ENCODE measurements at places on chromosomes 3 and 15.

- no peaks in the 10 kb centered on the region for H3K36me3 ChIP-seq
- H3K27ac ChIP-seq, result peak overlapping the region; percentile 71
- no peak overlapping the region for H3K4me3 ChIP-seq
- peaks cover 86% of the 10 kb centered on the region for H3K4me1 ChIP-seq
- no peak for DNase-seq
These were observed 269.7 kb downstream of the FOXP1 start for GRCh38 chr3:71313844-71314243.

DNA sequence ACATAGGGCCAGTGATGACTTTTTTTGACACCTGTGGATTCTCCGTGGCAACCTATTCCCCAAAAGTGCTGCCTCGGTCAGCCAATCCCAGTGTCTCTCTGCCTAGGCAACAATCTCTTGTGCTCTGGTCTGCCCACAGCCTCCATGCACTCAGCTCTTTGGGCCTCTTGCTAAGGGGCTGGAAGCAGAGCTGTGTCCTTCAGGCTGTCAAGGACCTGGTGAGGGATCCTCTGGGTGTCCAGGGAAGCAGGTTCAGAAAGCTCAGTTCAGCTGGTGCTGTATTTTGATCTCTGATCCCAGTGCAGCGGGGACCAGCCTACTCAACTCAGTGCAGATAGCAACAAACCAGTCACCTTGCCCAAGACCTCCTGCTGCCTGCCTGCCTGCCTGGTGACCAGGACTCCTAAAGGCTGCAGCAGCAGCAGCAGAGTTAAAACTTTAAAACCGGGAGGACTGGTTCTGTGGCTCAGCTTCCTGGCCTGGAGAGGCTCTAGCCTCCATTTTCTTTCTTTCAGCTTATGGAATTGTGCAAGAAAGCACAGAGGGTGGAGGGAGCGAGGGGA, 6.2 kb downstream of the PAK6 start:
- H3K36me3 ChIP-seq, result no peaks in the 10 kb centered on the region
- no peak for DNase-seq
- H3K27ac ChIP-seq, result no peak overlapping the region

- H3K27me3 ChIP-seq, result no peaks in the 10 kb centered on the region
- peaks cover 28% of the 10 kb centered on the region for H3K4me1 ChIP-seq
- no peaks in the 10 kb centered on the region for H3K36me3 ChIP-seq
- no peak overlapping the region for H3K4me3 ChIP-seq
- no peak for DNase-seq
These were observed 67.5 kb downstream of the CHST2 start for GRCh38 chr3:143187111-143187510.

- no peak for DNase-seq
- no peak overlapping the region for H3K4me3 ChIP-seq
- H3K36me3 ChIP-seq, result no peaks in the 10 kb centered on the region
- no peaks in the 10 kb centered on the region for H3K4me1 ChIP-seq
These were observed 334.0 kb upstream of the ARL6 start for GRCh38 chr3:97430601-97431000.

DNA sequence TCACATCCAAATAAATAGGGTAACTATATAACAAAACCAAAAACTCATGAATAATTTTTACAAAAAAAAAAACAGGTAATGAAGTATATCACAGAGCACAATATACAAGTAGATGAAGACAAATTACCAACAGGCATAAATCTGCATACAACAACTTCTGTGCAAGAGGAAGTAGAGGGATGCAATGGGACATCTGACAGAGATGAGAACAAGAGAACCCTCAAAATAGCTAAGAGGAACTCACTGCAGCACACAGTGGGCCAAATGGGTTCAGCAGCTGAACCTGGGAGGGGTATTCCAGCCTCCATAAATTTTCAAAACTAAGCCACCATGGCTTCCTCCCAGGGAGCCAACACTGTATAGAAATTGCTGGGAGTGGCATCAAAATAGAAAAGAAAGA, 9.6 kb upstream of the BTLA start:
- DNase-seq, result no peak
- H3K36me3 ChIP-seq, result peaks cover 7% of the 10 kb centered on the region
- peaks cover 28% of the 10 kb centered on the region for H3K4me1 ChIP-seq
- no peaks in the 10 kb centered on the region for H3K27me3 ChIP-seq
- H3K4me3 ChIP-seq, result no peak overlapping the region
- no peak overlapping the region for H3K27ac ChIP-seq

DNA sequence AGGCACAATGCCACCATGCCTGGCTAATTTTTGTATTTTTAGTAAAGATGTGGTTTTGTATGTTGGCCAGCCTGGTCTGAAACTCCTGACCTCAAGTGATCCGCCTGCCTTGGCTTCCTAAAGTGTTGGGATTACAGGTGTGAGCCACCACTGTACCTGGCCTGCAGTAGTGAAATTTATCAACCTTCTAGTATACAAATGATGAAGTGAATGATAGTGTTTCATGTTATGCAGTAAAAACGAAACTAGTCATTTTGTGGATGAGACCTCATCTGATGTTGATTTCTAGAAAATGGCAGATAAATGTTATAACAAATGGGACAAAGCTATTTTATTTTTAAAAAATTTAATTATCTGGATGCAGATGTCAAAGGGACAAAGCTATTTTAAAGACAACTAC, 32.9 kb downstream of the NXPE3 start:
- H3K27ac ChIP-seq, result no peak overlapping the region
- H3K4me3 ChIP-seq, result no peak overlapping the region
- DNase-seq, result no peak
- no peaks in the 10 kb centered on the region for H3K27me3 ChIP-seq

GRCh38 chr3:167783781-167784180, 48.3 kb downstream of the SERPINI1 start:
- H3K36me3 ChIP-seq, result peaks cover 9% of the 10 kb centered on the region
- no peaks in the 10 kb centered on the region for H3K4me1 ChIP-seq
- DNase-seq, result no peak
- no peaks in the 10 kb centered on the region for H3K27me3 ChIP-seq

GRCh38 chr3:143158014-143158988, 38.7 kb downstream of the CHST2 start:
- no peak overlapping the region for H3K27ac ChIP-seq
- DNase-seq, result no peak
- H3K36me3 ChIP-seq, result no peaks in the 10 kb centered on the region
- no peaks in the 10 kb centered on the region for H3K27me3 ChIP-seq
- peaks cover 24% of the 10 kb centered on the region for H3K4me1 ChIP-seq

GRCh38 chr3:57803647-57804081, 47.6 kb downstream of the SLMAP start:
- peaks cover 76% of the 10 kb centered on the region for H3K4me1 ChIP-seq
- DNase-seq, result no peak
- no peaks in the 10 kb centered on the region for H3K27me3 ChIP-seq
- peak overlapping the region; percentile 75 for H3K4me3 ChIP-seq

DNA sequence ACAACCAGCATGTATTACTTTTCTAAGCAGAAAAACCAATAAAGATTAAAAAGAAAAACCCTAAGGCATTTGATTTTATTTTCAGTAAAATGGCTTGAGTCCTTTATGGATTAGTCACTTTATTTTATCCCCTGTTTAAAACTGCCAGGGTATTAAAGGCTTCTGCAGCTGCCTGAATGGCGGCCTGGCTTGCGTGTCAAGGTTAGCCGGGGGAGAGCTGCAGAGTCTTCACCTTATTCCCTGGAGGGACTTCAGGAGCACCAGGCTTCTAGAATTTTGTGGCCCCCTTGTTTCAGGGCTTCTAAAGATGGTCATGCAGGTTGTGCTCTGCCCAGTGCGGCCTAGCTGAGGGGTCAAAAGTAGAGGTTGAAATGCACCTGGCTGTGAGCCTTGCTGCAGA, 58.0 kb upstream of the ICE2 start:
- no peaks in the 10 kb centered on the region for H3K27me3 ChIP-seq
- no peak overlapping the region for H3K4me3 ChIP-seq

DNA sequence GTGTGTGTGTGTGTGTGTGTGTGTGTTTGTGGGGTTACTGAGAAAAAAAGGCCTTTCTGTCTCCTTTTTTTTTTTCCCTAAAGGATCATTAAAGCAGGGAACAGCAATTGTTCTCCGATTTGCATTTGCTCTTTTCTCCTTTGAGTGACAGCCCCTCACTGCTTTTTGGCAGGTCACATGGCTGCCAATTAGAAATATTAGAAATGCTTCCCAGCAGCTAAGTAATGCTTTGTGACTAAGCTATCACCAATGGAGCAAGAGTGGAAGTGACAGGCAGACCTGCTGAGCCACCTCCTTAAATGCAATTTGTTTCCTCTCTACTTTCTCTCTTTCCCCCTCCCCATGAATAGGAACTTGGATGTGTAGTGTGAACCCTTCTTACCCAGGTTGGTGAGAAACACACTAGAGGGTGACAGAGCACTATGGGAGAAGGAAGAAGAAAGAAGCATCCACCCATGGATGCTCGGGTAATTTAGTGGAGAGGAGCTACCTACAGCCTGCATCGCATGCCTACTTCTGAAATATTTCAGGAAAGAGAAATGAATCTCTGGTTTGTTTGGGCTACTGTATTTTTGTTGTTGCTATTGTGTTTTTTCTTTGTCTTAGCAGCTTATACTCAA, 165.2 kb upstream of the PDZRN3 start:
- H3K36me3 ChIP-seq, result no peaks in the 10 kb centered on the region
- H3K4me3 ChIP-seq, result no peak overlapping the region
- DNase-seq, result no peak
- no peak overlapping the region for H3K27ac ChIP-seq
- no peaks in the 10 kb centered on the region for H3K27me3 ChIP-seq

DNA sequence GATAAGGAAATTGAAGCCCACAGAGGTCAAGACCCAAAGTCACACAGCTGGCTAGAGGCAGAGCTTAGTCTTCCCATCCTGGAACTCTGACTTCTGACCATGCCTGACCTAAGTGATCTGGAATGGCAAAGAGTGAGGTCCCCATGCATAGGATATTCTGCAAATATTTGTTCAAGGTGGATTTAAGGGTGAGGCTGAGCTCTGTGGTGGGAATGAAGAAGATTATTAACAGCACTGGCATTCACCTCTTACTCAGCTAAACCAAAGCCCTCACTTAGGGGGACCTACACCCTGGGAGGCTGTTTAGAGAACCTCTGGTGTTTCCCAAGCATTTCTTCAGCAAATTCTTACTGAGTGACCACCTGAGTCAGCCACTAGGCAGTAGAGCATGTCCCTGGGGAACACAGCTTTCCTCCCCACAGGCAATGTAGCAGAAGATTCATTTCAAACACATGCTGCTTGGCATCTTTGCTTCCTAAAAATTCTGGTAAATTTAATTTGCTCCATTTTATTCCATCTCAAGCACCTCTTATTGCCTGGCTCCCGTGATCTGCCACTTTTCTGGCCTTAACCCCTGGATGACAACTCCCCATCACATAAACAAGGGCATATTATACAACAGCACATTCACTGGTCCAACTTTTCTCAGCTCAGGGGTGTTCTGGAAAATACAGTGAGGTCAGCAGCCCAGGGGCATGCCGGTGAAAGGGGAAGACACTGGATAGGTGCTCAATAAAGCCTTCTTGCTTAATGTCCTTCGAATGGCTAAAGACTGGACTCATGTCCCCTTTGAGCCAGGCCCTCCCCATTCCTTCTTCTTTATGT, 176.0 kb downstream of the ABHD5 start:
- H3K27ac ChIP-seq, result no peak overlapping the region
- H3K4me3 ChIP-seq, result no peak overlapping the region
- peaks cover 10% of the 10 kb centered on the region for H3K27me3 ChIP-seq

GRCh38 chr3:154228561-154229216, 95.6 kb downstream of the DHX36 start:
- no peak overlapping the region for H3K27ac ChIP-seq
- H3K36me3 ChIP-seq, result no peaks in the 10 kb centered on the region
- H3K27me3 ChIP-seq, result peaks cover 14% of the 10 kb centered on the region
- H3K4me1 ChIP-seq, result no peaks in the 10 kb centered on the region
- no peak for DNase-seq

- peaks cover 6% of the 10 kb centered on the region for H3K4me1 ChIP-seq
- H3K36me3 ChIP-seq, result peaks cover 15% of the 10 kb centered on the region
- DNase-seq, result no peak
- no peak overlapping the region for H3K27ac ChIP-seq
- no peak overlapping the region for H3K4me3 ChIP-seq
- no peaks in the 10 kb centered on the region for H3K27me3 ChIP-seq
These were observed 114.4 kb downstream of the ATG7 start for GRCh38 chr3:11386465-11387113.

DNA sequence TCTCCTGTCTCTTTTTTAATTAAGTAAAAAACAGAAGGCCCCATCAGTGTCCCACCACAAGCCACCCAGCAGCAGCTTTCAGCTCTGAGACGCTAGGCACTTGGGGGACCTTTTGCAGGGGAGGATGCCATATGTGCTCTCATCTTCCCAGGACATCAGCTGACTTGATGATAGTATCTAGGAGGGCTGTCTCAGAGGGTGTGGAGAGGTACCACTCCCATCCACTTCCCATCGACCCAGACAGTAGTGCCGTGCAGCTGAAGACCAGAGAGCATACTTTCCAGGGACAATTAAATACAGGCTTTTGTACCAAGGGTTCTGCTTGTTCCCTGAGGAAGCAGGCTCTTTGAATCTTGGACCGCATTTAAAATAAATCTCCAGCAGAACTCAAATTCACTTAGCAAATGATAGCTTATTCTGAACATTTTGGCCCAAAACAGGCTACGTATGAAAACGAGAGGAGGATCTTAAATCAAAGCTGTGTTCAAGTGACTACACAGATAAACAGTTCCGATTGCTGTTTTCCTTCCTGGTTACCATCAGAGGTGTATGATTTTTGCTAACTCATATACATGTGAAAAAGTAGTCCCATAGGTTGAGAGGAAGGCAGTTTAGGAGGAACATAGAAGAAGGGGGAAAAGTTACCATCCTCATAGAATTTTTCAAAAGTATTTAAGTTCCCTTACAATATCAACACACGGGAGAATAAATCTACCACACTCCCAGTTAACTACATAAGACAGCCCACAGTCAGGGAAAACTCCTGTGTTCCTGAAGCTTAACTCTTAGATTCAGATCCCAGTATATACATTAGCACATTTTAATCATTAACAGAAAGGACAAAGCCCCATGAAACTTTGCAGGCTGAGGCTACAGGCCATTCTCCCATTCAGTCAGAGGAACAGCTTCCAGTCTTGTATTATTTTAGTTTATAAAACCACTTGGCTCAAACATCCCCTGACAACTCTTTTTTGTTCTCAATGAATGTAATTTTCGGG, 9.5 kb downstream of the WNT5A start:
- H3K4me1 ChIP-seq, result no peaks in the 10 kb centered on the region
- peaks cover 39% of the 10 kb centered on the region for H3K27me3 ChIP-seq
- no peak overlapping the region for H3K27ac ChIP-seq

DNA sequence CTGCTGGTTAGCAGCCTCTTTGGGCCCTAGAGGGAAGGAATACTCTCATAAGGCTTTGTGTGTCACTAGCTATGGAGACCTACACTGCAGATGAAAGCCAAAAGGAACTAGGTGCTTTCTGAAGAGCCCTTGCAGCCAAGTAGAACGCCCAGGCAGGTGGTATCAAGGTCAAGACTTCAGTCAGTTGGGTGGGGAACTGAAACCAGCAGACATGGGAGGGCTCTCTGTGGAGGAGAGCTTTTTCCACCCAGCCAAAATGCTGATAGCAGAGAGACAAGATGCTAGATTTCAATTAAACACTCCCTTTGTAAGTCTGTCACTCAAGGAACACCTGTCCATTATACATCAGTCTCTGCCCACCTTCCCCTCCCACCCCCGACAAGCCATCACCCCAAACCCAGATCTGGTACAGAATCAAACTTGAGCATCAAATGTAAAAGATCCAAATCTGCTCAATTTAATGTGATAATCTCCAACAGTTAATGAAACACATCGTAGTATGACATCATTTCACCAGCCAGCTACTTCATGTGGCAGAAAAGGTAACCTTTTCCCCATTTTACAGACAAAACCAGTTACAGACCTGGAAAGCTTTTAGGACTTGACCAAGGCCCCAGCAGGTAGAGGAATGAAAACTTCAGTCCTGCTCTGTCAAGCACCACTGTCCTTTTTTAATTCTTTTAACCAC, 14.6 kb downstream of the MRPS25 start:
- no peaks in the 10 kb centered on the region for H3K27me3 ChIP-seq
- peaks cover 2% of the 10 kb centered on the region for H3K36me3 ChIP-seq
- no peak for DNase-seq
- H3K27ac ChIP-seq, result peak overlapping the region; percentile 70
- peaks cover 36% of the 10 kb centered on the region for H3K4me1 ChIP-seq
- H3K4me3 ChIP-seq, result no peak overlapping the region

All from naive thymus-derived CD8-positive, alpha-beta T cell (primary cell).